Stimulated activated CD4-positive, alpha-beta T cell treated with anti-CD3 and anti-CD28 coated beads, Interleukin-1b, Interleukin-23, amount 100 ng/mL, for 1 hour (primary cell): ENCODE measurements at places on chromosomes 1 and 21.

GRCh38 chr1:158011714-158012113, 18.3 kb downstream of the KIRREL1 start:
- DNase-seq, result no peak

DNA sequence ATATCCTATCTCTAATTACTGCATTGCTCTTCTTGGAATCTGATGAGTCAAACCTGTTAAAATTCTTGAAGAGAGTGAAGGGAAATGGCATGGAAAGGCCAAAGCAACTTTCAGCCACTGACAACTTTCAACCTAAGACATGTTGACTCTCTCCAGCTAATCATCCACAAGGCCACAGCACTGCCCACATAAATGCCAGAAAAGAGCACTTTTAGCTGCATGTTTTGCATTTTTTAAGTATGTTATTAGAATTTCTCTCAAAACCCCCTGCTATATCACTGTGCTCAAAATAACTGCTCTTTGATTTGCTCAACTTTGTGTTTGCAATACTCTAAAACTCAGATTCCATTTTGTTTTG, 352.5 kb downstream of the ADGRL2 start:
- DNase-seq, result no peak

DNA sequence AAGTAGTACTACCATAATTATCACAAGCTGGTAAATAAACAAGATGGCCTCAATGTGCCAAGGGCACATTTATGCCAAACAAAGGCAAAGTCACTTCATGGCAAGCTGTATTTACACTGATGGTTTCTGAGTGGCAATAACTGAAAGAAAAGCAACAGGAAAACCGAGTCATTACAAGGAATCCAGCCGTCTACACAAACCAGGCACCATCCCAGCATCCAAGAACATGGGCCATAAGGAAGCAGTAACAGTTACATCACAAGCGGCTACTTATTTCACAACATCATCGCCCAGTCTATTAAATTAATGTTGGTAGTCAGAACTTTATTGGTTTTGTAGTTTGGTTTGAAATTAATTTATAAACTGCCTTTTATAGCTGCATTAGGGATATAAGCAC, 214.2 kb downstream of the RERE start:
- DNase-seq, result no peak

DNA sequence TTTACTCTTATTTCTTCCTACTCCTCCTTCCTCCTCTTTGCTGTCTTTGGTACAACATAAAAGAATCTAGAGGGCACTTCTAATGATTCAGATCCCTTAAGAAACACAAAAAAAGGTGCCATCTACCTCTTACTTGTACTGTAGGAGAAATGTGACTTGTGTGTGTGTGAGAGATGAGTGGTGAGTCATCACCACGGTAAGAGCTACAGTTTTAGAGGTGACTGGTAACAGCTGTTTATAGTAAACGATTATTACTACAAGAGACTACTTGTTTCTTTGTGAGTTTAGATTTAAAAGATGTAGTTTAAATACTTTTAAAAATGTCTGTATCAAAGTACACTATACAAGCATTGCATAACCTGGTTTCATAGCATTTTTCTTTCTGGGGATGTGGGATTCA, 40.4 kb downstream of the SLC35D1 start:
- DNase-seq, result no peak

- DNase-seq, result no peak
Observed at GRCh38 chr21:42102076-42102475, 31.0 kb downstream of the UMODL1 start.

GRCh38 chr1:98398092-98398491, 263.4 kb upstream of the SNX7 start:
- no peak for DNase-seq

GRCh38 chr1:157968946-157969345, 24.5 kb upstream of the KIRREL1 start:
- DNase-seq, result no peak

DNA sequence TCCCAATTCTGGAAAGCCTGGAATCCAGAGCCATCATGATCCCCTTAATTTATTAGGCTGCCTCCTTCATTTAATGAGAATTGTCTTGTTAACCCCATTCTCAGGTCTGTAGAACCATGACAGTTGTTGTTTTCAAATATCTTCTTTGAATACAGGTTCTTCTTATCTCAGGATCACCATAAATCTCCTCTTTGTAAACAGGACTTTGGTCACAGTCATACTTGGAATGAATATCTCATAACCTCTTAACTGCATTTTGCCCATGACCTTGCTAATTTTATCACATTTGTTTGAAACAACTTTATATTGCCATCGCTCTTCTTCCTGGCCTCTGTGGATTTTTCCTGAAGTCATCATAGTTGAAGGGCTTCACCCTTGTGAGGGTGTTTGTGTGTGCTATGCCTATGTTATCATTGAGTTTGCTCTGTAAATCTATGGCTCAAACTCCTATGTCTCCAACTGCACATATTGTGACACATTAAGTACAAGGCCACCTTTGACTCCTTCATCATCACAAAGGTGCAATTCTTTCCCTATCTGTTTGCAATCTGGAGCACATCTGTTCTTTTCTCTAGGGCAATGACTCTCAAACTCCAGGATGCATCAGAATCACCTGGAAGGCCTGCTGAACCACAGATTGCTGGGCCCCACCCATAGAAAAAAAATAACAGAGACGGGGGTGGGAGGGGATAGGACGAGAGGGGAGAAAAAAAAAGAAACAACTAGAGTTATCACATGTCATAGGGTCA, 54.2 kb downstream of the FCRL5 start:
- DNase-seq, result no peak

DNA sequence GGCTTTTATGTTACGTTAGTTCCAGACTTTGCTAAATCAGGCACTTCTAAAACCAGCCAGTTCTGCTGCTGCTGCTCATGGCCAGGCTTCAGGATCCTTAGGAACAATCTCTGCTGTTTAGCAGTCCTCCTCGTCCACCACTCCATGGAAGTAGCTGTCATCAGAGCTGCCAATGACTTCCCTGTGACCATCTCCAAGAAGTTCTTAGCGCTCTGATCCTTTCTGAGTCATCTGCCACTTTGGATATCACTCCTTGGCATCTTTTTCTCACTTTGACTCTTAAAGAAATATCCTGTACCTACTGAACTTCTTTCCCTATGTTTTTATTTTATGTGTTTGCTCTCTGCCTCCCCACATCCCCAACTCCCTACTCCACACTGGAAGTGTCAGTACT, 14.7 kb upstream of the IRF2BP2 start:
- DNase-seq, result no peak

- DNase-seq, result no peak
Observed at GRCh38 chr1:70318191-70318590, 36.3 kb downstream of the ANKRD13C start.

- DNase-seq, result no peak
Observed at GRCh38 chr1:244060686-244061085, 9.6 kb downstream of the ZBTB18 start.

DNA sequence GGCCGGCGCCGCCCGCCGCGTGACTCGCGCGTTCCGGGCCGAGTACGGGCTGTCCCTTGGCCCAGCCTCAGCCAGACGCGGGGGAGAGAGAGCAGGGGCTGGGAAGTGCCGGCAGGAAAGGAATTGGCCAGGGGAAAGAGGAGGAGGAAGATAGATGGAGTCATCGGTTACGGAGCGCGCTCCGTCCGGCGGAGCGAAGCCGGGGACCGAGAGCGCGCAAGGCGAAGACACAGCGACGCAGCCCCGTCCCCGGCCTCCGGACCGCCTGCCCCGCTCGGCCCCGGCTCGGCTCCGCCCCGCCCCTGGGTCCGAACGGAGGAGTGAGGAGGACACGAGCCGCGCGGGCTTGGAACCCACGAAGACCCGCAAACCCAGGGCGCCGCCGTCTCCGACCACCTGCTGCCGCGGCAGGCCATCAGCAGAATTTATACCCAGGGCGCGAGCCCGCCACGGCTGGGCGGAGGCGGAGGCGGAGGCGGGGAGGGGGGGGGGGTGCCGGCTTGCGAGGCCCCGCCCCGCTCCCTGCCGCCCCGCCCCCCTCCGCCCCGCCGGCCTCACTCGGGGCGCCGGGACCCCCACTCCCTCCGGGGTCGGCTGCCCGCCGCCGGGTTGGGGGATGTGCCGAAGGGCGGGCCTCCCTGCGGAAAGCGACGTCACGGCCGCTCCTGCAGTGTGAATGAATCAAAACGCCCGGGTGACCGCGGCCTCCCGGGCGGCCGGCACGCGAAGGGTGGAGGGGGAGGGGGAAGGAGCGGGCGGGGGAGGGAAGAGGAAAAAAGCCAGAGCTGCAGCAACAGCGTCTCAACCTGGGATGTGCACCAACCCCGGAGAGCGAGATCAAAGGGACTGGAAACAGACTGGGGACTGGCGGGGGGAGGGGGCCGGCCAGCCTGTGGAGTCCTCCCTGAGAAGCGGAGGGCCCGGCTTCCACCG, at the start of gene LHX4:
Gene LHX4 (plus strand): TSS at position 782 of the 933 bp plus-strand sequence. CDS start 266 bp downstream, outside the sequence.
- DNase-seq, result no peak

DNA sequence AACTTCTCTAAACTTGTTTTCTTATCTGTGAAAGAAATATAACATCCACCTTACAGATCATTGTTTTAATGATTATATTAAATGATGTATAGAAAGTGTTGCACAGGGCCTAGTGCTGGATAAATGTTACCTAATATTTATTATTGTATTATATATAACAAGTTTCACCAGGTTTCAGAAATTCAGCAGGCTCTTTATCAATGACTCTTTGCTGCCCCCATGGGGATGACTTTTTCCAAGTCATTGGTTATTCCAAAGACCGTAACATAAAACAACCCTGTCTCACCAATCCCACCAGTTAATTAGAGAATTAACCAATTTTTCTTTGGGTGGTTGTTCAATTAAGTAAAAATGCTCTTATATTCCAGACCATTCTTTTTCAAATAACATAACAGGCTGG, 7.3 kb upstream of the DEDD start:
- no peak for DNase-seq

DNA sequence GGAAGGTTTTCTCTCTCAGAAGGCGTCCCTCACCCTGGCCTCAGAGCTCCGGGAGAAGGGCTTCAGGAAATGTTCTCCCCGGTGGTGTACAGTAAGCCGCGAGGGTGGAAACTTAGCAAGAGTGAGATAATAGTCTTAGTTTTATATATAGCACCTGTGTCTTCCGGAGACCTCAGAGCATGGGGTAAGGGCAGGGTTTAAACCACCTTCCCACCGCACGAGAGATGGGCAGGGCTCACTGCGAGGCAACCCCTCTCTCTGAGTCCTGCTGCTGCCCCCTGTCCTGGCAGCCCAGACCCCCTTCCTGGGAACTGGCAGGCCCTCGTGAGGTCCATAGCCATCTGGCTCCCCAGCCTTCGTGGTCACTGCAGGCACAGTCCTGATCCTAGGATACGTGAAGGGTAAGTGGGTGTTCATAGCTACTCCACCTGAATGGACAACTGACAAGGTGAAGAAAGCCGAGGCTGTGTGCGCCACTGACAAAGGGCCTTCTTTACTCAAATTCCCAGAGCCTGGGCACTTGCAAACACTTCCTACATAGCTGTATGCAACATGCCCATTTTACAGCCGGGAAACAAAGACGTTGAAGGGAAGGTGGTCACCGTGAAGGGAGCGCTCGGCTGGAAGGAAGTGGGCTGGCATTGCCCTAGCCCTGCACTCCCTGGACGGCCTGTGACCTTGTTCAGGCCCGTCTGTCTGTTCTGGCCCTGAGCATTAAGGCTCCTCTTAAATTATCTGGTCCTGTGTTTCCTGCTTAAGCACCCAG, 26.9 kb downstream of the ITPKB start:
- no peak for DNase-seq

DNA sequence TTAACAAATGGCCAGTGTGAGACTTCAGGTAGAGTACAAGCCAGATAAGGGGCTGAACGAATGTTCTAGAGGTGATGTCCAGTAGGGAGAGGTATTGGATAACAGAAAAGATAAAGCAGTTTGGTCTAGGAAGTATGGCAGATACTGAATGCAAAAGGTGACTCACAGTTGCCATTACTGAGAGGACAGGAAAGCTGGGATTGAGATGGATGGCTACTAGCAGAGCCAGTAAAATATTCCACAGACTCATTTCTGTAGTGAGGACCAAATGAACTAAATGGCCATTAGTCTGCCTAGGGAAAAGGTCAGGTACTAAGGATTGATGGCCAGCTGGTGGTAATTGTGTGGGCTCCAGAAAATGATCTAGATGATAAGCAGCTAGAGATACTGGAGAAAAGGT, 11.5 kb downstream of the MACO1 start:
- no peak for DNase-seq

- DNase-seq, result no peak
Observed at GRCh38 chr21:14870853-14871149, 194.0 kb downstream of the NRIP1 start.

GRCh38 chr1:31669433-31669785, 24.7 kb upstream of the PEF1 start:
- no peak for DNase-seq

DNA sequence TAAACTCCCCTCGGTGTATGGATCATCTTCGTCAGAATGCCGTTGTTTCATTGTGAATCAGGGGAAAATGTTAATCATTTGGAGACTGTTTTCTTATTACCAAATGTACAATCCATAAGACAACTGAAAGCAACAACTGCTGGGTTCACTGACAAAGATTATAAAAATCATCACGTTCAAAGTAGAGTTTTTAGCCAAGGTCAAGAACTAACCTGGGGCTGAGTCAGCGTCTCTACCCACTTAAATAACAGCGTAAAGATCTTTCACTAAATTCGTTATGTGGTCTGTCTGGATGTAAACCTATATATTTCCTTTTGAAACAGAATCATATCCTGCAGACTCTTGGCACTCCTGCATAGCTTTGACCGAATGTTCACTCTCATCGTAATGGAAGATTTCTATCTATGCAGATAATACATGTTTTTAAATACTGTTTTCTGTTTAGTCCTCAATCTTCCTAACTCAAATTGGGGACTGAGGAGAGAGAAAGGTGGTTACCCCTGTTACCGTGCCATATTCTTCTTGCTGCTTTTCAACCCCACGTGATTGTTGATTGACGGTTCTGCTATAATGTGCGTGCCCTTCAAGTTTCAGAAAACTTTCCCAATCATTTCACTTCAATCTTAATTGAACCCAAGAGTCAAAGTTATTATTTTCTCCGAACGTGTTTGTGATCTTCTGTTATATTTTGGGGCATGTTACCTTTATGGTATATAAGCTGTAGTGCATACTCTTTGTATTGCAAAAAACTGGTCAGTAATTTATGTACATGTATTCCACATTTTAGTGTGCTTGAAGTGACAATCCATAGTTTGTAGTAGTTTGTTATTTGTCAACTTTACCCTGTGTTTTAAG, 15.6 kb upstream of the NCMAP start:
- no peak for DNase-seq

- DNase-seq, result no peak
Observed at GRCh38 chr1:1616045-1616790, 918 bp downstream of the MIB2 start.

DNA sequence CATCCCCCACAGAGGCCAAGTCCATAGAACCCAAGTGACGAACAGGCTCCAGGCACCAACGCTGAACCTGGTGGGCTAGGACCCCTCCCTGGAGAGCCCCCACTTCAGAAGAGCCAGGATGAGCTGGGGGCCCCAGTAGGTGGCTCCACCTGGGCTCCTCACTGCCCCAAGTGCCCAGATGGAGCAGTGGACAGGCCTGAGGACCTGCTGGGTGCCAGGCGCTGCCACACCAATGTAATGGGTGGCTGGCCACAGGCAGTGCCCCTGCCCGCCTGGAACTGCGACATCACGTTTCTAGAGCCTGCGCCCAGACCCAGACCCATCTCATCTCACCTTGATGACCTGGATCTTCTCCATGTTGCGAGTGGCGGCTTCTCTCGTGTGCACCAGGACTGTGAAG, 5.6 kb downstream of the MAD2L2 start:
- no peak for DNase-seq
